Stimulated activated memory B cell treated with anti-CD40 and anti-IgM and Interleukin-4, amounts not matched to agents 10 μg/mL and 1 μg/mL and 100 μg/mL, for 72 hours (primary cell): ENCODE measurements at places on chromosomes 5 and 9.
A peak's percentile ranks its signal among the peaks of the same experiment; 100 is the strongest.

DNA sequence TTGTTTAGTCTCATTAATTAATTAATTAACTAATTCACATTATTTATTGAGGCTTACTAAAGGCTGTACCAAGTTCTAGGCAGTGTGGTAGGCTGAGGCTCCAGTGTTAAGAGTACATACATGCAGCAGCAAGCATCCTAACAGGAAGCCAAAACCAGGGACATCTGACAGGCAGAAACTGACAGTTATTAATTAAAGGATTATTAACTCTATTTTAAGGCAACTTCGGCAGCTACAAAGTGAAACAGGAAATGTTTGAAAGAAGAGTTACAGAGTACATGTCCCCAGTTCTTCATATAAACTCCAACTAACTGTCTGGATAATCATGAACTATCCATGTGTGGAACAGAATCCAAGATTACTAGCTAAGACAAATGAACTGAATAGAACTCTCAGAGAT is 39.3 kb upstream of the GABRB2 start:
- no peak for ATAC-seq

- ATAC-seq, result no peak
These were observed 7.0 kb downstream of the TPM2 start for GRCh38 chr9:35682520-35683315.

DNA sequence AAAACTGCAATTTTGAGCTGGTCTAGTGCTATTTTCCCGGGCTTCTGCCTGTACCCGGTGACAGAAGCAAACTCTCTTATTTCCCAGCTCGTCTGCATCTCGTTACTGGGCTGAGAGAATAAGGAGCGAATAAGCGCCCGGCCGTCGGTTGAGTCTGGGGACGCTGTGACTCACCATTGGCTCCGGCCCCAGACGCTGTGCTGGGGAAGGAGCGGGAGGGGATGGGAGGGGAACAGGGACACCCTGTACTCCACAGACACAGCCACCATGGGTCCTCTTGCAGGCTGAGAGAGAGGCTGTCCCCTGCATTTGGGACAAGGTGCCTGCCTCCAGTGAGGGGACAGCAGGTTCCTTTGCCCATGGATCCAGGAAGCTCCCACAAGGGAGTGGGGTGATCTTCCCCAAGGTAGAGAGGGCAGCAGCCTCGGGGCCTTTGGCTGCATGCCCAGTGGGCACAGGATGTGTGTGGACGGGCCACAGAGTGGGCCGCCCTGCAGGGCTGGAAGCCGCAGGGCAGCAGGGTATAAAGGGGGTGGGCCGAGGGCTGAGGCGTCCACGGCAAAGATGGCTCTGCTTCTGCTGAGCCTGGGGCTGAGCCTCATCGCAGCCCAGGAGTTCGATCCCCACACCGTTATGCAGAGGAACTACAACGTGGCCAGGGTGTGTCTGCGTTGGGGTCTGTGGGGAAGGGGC is at the start of gene LCN9:
LCN9 (plus strand) TSS at position 552 of the 693 bp plus-strand sequence; CDS start at position 565, 13 bp downstream.
- no peak for ATAC-seq

- ATAC-seq, result peak; percentile 61
These were observed at the start of gene DMRTA1 for GRCh38 chr9:22446589-22446949. Gene DMRTA1 (plus strand): TSS chr9:22446824. CDS start chr9:22447066, 242 bp downstream.

GRCh38 chr5:143428155-143428554 is 24.7 kb upstream of the NR3C1 start:
- no peak for ATAC-seq

DNA sequence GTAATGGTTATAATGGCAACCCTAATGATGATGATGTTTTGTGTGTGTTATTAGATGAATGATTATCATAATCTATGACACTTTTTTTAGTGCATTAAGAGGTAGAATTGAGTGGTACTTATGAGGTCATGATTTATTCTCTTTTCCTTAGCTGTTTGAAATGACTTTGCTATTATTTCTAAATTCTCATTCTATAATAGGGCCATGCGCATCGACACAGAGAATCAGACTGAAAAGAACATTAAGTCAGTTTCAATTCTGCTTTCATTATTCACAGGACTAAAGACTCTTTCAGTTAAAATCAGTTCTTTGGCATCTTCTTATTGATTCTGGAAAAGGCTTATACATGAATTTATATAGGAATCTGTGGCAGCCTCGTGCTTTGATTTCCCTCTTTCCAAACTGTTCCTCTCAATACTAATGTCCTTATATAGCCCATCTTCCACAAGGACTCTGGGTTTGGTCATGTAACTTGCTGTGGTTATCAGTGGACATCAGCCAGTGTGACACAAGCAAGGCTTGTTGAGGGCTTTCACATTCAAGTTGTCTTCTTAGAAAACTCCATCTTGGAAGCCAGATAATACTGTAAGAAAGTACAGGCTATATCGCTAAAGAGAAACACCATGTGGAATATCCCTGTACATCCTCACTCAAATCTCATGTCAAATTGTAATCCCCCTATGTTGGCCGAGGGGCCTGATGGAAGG is 140.3 kb upstream of the CHD1 start:
- ATAC-seq, result no peak

- ATAC-seq, result no peak
These were observed 142.9 kb downstream of the HSD17B3 start for GRCh38 chr9:96158909-96159575.

DNA sequence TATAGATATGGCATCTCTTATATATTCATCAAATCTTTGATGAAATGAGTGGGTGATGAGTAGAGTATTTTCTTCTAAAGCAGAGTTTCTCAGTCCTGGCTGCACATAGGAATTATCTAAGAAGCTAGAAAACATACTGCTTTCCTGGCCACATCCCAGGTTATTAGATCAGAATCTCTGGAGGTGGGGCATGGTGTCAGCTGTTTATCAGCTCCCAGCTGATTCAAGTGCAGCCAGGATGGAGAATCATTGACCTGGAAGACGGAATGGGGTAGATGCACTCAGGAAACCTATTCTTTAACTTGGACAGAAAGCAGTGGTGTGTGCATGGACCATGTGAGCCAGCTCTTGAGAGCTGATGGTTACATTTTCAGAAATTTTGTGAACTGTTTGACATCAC is 108.1 kb upstream of the IL6ST start:
- ATAC-seq, result no peak

- no peak for ATAC-seq
These were observed 34.7 kb upstream of the FIBCD1 start for GRCh38 chr9:130973686-130974281.

- ATAC-seq, result no peak
These were observed 672.4 kb upstream of the GRAMD2B start for GRCh38 chr5:125750861-125751186.

DNA sequence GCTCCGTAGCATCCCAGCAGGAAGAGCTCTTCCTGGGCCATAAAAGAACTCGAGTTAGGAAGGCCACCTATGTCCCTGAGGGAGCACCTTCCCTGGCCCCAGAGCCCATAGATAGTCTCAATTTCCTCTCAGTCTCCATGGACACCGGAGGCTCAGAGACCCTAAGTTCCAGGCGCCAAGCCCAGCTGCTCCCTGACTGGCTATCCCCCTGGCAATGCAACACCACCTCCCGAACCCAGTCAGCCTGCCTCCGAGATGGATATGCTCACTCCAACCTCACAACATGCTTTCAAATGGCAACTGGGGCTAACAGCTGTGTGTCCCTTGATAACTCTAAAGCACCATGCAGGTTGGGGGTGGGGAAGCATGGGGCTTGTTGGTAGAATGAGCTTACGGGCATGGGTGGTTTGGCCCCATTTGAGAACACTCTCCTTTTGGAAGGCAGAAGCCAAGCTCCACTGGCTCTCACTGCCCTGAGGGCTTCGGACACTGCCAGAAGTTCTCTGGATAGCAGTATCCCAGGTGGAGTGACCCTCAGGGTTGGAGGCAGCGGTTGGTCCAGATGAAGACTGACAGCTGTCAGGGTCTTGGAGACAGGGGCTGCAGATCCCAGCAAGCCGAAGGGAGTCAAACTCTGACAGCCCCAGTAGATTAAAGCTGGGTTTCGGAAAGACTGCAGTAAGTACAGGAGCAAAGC is 165.3 kb downstream of the PAX5 start:
- ATAC-seq, result no peak

GRCh38 chr5:118990582-118990981 is 2.2 kb upstream of the DTWD2 start:
- no peak for ATAC-seq

GRCh38 chr5:142610176-142611001 is 75.5 kb downstream of the FGF1 start:
- ATAC-seq, result no peak

- no peak for ATAC-seq
These were observed 1045.2 kb downstream of the CDH12 start for GRCh38 chr5:21807953-21808352.

GRCh38 chr5:169873642-169874041 is 106.7 kb downstream of the INSYN2B start:
- no peak for ATAC-seq

GRCh38 chr5:59042201-59043055 is 459.6 kb downstream of the RAB3C start:
- no peak for ATAC-seq

DNA sequence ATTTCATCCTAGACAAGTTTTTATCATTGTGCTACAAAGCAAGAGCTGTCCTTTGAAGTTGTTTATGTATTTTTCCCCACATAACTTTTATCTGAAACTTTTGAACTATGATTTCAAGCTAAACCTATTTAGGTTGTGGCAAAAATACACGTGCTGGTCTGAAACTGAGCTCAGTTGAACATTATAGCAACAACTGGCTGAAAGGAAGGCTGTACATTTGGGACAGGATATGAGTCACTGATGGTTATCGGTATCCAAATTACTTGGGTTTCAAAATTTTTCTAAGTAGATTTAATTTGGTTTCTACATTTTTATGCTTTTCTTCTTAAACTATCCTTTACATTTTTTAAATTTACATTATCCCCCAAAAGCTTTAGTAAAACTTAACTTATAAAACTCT is 627.3 kb upstream of the NUDT12 start:
- ATAC-seq, result no peak

- ATAC-seq, result no peak
These were observed 31.8 kb upstream of the FGF1 start for GRCh38 chr5:142717582-142718215.

DNA sequence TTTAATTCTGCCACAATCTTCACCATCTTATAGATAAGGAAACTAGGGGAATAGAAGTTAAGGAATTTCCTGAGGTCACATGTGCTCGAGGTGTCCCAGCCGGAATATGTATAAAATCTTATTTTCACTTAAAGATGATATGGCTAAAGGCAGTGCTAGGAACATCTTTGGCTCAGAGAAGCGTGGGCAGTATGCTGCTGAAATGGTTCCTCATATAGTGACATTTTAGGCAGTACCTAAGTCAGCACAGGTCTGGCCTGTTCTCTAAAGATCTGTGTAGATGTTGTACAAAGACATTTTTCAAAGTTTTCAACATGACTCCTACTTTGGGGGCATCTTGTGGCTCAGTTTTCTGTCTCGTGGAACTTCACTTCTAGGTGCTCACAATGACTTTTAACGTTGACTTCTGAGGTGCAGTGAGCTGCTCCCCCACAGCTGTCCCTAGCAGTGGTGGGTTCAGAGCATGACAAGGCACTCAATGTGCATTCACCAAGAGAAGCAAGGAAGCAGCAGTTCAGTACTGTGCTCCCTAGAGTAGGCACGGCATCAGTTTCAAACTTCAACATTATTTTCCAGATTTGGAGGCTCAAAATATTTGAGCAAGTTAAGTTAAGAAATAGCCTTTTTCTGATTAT is 40.3 kb downstream of the TNFAIP8 start:
- peak; percentile 60 for ATAC-seq

GRCh38 chr9:81814794-81815464 is 113.3 kb upstream of the SPATA31D4 start:
- ATAC-seq, result peak; percentile 34

DNA sequence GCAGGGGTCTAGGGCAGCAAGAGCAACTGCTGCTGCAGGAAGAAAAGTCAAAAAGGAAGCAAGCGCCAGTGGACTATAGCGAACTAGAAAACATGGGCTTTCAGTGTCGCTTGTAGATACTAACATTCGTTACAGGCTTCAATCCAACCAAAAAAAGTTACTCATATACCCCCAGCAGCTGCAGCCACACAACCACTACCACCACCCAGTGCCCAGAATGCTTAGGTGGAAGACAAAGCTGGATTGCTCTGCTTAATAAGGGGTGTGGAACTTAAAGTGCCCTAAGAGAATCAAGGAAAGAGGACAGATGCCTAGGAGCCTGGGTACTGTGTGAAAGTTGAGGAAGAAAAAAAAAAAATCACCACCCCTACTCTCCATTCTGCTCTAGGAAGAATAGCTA is 203.6 kb downstream of the ELAVL2 start:
- no peak for ATAC-seq

DNA sequence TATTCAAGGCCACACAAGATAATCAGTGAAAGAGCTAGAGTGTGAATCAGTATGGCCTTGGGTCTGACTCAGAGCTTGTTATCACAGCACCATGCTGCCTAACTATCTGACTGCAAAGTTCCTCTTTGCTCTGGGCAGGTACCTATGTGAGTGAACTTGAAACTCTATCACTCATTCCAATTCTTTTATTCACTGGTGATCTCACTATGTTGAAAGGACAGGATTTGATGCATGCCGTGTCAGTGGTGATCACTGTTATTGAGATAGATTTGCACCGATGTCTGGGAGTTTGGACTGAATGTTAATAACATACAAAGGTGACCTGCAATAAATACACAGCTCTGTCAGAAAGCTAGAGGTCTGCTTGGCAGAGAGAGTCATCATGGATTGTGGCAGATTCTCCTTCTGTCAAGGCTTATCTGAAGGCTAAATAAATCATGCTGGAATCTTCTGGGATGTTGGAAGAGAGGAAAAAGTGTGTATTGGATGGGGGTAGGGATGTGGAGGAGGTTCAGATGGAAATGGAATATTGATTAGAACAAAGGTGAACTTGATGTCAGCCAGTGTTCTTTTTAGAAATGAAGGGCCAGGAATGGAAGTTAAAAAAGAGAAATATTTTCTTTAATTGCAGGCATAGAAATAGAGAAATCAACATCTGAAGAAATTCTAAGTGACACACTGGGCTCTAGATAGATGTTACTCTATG is 91.8 kb upstream of the TNC start:
- peak; percentile 90 for ATAC-seq

GRCh38 chr9:37410969-37411785 is 11.3 kb upstream of the GRHPR start:
- peak; percentile 49 for ATAC-seq

- no peak for ATAC-seq
These were observed 4.7 kb downstream of the DNAI1 start for GRCh38 chr9:34463098-34463900.

- no peak for ATAC-seq
These were observed 16.7 kb downstream of the ERAP1 start for GRCh38 chr5:96790961-96791504.

GRCh38 chr9:122821278-122821943 is 7.0 kb downstream of the PDCL start:
- no peak for ATAC-seq
